Bronchial epithelial cell (primary cell): ENCODE measurements at places on chromosomes 1 and 21. TPM values are rescaled to one million over a fixed set of nuclear protein-coding genes. Genes with fewer than 3 reads are reported as not detected.
A peak's percentile ranks its signal among the peaks of the same experiment; 100 is the strongest.

Gene AQP10
- 0.13 TPM in 1 of 2 replicates, not detected in the other for total RNA-seq

Gene FNDC5
- not detected in 2 replicates for total RNA-seq

GRCh38 chr1:84693005-84693404 is 2.7 kb upstream of the SSX2IP start:
- DNase-seq: no peak

- DNase-seq: no peak
Observed at GRCh38 chr1:53327182-53327913, 522 bp downstream of the LRP8 start.

GRCh38 chr1:37031429-37031828 is 2.9 kb downstream of the GRIK3 start:
- no peak for DNase-seq

DNA sequence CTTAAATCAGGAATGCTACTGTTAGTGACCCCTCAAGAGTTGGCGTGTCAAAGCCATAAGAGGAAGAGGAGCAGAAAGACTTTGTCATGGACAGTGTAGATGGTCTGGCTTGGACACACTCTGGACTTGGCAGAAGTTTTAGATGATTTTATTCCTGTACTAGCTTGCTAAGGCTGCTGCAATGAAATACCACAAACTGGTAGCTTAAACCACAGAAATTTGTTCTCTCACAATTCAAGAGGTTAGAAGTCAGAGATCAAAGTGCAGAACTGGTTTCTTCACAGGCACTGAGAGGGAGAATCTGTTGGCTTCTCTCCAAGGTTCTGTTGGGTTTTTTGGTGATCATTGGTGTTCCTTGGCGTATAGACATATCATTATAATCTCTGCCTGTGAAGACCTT is 869.8 kb upstream of the B3GALT2 start:
- no peak for DNase-seq

DNA sequence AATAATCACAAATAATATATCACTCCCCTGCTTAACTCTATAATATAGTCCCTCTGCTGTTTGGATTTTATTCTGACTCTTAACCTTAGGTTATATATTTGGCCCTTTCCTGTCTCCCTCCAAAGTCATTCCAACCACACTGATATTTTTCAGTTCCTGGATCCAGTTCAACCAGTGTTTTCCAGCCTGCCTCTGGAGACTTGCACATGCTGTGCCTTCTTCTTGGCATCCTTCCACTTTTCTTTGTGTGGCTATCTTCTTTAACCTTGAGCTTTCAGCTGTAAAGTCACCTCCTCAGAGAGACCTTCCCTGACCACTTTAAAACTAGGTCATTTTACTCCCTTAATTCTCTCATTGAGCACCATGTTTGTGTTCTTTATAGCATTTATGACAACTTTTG is 19.4 kb downstream of the CERS2 start:
- no peak for DNase-seq

- DNase-seq: peak; percentile 72
Observed at GRCh38 chr1:78619803-78620579, at the start of gene IFI44L. Gene IFI44L, plus strand, starts transcription at chr1:78620448. Its CDS starts 7,468 bp downstream, at chr1:78627916.

GRCh38 chr1:201015551-201016091 is 7.9 kb downstream of the KIF21B start:
- DNase-seq: no peak

DNA sequence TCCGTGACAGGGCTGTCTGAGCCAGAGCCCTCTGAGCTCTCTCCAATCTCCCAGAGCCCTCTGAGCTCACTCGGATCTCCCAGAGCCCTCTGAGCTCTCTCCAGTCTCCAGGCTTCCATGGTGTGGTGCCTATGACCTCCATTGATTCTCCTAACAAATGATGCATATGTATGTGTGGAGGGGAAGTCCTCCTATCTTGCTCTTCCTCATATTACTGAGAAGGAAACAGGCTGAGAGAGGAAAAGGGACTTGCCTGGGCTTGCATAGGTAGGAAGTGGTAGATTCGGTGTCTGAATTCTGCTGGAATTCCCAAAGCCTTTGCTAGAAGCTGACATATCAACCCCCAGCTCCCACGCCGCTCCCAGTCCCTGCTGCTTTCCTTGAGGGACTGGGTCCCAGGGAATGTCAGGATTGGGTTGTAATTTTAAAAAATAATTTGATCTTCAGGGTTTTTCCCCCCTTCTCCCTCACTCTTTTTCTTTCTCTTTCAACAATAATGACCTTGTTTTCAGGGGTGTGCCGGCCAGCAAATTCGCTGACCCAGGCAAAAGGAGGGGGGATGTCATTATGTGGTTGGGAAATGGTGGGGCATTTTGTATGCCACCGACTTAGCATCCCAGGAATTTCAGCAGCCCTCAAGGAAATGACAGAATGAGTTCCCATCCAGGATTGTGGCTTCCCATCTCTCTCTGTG is 42.3 kb upstream of the RUNX3 start:
- peak; percentile 66 for DNase-seq
